Myocyte (in vitro differentiated cells): ENCODE measurements at places on chromosomes 13 and 19. TPM values are rescaled to one million over a fixed set of nuclear protein-coding genes. Genes with fewer than 3 reads are reported as not detected.
A peak's percentile ranks its signal among the peaks of the same experiment; 100 is the strongest.

The DKKL1 gene
- 0.36 and 2.4 TPM in 2 replicates for total RNA-seq

- no peak for DNase-seq
Measured at GRCh38 chr13:74904556-74904955, 577.4 kb downstream of the TBC1D4 start.

The NCLN gene
- 58.1 and 61.5 TPM in 2 replicates for total RNA-seq

The DMKN gene
- 3.0 and 9.7 TPM in 2 replicates for total RNA-seq

- DNase-seq, result no peak
Measured at GRCh38 chr13:93670866-93671265, 444.3 kb downstream of the GPC6 start.

DNA sequence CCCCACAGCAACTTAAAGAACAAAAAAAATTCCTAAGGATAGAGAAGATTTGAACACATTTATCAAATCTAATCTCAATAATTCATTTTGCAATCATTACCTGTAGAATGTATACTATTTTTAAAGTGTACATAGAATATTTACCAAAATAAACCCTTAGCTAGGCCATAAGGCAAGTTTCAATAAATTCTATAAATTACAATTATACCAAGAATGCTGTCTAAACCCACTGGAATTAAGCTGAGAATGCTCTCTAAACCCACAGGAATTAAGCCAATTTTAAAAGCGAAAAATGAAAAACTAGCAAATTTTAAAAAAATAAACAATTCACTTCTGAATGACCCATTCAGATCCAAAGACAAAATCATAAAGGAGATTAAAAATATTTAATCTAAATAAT is 540.4 kb upstream of the NBEA start:
- DNase-seq, result no peak

DNA sequence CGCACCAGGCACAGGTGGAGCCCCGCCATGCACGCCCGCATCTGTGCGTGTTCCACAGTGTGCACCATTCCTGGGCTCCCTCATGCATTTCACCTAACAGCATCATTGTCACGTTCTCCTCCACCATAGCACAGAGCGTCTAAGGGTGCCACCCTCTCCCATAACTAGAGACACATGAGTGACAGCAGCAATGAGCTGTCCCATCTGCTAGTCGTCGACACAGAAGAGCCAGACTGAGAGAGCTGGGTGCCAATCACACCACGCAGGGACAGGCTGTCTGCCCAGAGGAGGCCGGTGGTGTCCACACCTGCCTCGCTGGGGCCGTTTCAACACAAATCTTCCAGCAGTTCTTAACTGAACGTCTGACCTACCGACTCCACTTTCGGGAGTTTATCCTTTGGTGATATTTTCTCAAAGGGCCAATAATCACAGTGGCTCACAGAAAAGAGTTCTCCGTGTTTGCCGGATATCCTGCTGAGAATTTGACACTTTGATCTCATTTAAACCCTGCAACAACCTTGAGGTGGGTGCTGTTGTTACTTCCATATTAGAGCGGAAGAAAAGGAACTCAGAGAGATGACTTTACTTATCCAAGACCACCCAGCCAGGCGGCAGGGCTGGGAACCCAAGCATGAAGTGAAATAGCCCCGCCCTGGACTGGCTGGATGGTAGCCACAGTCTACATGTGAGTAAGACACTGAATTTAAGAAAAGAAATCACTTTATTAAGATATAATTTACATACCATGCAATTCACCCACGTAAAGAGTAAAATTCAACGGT is 16.2 kb downstream of the CLEC11A start:
- no peak for DNase-seq

DNA sequence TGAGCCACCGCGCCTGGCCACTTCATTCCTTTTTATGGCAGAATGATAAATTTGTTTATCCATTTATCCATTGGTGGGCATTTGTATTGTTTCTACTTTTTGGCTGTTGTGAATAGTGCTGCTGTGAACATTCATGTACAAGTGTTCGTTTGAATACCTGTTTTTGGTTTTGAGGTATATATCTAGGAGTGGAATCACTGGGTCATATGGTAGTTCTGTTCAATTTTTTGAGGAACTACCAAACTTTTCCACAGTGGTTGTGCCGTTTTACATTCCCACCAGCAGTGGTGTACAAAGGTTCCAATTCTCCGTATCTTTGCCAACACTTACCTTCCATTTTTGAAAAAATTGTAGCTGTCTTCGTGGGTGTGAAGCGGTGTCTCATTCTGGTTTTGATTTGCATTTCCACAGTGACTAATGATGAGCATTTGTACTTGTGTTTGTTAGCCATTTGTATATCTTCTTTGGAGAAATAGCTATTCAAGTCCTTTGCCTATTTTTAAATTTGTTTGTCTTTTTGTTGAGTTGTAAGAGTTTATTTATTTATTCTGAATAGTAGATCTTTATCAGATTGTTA is 55.7 kb downstream of the TM9SF2 start:
- no peak for DNase-seq

DNA sequence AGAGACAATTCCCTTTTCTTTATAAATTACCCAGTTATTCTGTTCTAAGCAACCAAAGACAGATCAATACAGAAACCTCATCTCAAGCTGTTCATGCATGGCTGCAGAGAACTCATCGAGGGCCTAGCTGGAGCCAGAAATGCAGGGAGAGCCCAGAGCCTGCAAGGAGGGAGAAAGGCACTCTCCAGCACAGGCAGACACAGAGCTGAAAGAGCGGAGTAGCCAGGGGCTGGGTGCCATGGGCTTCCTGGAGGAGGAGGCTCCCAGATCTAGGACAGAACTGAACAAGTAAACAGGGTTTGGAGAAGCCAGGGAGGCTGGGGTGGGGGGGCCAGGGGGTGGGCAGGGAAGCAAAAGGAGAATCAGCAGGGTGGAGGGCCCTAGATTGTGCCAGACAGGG is 144.2 kb upstream of the ZNF507 start:
- no peak for DNase-seq

DNA sequence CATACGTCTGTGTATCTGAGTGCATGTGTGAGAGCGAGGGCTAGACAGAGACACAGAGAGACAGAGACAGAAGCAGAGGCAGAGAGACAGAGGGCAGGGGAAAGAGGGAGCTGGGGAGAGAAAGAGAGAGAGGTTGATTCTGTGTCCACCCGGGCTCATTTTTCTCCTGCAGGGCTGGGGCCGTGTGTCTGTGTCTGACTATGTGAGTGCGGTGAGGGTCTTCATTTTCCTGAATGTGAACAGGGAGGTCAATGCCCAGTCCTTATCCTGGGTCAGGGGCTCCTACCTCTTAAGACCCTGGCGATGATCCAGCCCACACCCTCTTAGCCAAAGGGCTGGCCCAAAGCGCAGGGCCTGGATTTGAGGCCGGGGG is 17.7 kb downstream of the LRRC4B start:
- no peak for DNase-seq

GRCh38 chr13:110286833-110287819 is 19.8 kb downstream of the COL4A1 start:
- peak; percentile 73 for DNase-seq

DNA sequence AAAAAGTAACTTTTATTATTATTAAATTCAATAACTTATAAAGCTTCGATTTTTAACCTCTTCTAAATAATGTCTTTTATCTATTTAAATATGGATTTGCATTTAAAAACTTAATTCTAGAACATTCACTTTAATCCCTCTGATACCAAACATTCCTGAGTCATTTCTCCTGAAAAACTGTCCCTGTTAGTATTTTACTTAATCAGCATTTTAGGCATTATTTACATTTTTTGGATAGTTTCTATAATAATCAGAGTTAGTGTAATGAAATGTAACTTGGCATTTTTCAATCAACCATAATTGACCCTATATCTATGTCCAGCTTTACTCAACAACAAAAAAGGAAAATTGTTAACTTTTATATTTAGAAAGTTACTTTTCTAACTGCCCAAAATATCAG is 428.1 kb downstream of the PCDH17 start:
- DNase-seq, result no peak

- DNase-seq, result no peak
Measured at GRCh38 chr19:10104665-10105508, 1.3 kb upstream of the PPAN start.

The SIGLEC12 gene
- total RNA-seq, result not detected in 2 replicates

GRCh38 chr19:18168673-18169381 is 4.8 kb upstream of the IFI30 start:
- no peak for DNase-seq

The FAAP24 gene
- 2.0 and 4.1 TPM in 2 replicates for total RNA-seq

The CCNE1 gene
- 7.8 and 9.6 TPM in 2 replicates for total RNA-seq

DNA sequence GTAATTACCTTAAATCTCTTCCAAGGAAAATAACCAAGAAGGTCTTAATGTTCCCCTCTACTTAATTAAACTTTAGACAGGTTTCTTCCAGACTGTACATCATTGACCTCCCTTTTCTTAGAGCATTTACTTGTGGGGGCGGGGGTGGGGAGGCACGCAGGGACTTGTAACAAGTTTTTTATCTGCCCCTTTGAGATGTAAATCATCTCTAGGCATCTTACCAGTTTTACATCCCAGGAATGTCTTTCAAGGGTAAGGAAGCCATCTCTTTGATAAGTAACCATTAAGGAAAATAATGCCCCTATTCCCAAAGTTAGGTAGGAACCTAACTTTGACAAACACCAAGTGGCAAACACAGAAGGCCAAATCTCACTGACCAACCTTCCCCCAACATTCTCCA is 528.6 kb downstream of the SUCLA2 start:
- no peak for DNase-seq

- DNase-seq, result no peak
Measured at GRCh38 chr19:55304980-55305379, 20.2 kb downstream of the TMEM150B start.

DNA sequence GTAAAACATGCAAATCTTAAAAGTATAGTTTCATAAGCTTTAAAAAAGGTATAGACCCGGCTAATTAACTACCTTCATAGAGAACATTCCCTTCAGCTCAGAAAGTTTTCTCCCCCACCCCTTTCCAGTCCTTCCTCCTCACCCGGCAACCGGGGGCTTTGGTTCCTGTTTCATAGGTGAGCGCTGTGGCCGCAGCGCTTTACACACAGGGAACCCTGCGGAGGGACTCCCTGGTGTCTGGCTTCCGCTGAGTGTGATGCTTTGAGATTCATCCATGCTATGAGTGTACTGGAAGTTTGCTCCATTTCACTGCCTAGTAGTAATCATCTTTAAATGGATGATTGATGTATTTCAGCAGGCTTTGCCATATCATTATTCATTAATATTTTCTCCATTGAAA is 26.0 kb upstream of the PABPC3 start:
- DNase-seq, result no peak

DNA sequence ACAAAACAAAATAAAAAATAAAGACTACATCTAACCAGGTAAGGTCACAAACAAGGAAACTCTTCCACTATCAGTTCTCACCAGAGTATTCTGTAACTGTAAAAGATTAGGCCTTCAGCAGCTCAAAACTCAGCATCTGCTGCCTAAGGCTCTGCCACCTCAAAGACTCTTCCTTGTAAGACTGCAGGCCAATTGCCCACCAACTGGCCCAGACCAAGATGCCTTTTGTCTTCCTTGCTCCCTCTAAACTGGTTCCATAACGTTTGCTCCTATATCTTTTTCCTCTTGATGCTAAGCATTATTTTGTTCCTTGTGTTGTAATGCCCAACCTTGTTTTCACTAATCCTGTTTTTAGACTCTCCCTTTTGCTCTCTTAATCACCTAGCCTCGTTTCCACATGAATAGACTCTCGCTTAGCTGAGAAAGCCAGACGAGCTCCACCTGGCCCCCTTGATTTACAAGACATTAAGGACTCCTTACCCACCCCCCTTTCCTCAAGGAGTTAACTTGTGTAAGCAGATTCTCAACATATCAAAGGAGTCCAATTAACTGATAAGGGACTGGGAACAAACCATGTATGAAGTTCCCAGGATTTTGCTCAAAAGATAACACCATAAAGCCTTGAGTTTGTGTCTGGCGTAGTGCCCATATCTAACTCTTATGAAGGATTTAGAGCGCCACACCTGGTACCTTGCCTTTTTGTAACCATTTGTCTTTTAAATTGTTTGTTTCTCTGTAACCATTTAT is 1.5 kb downstream of the ZNF814 start:
- DNase-seq, result no peak

DNA sequence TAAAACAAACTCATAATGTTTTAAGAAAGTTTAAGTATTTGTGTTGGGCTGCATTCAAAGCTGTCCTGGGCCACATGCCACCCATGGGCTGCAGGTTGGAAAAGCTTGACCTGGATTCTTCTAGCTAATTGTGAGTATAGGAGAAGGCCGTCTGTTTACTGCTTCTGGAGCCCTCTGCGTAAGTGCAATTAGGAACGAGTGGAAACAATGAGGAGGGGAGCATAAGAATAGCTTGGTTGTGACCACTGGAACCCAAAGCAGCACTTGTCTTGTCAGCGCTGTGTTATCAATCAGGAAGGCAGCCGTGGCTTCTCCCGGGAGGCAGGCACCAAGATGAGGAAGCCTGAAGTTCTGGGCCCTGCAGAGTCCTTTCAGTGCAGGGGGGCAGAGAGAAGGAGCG is 110.4 kb upstream of the MBNL2 start:
- DNase-seq, result no peak

GRCh38 chr13:41842036-41842620 is 118.8 kb downstream of the VWA8 start:
- no peak for DNase-seq

DNA sequence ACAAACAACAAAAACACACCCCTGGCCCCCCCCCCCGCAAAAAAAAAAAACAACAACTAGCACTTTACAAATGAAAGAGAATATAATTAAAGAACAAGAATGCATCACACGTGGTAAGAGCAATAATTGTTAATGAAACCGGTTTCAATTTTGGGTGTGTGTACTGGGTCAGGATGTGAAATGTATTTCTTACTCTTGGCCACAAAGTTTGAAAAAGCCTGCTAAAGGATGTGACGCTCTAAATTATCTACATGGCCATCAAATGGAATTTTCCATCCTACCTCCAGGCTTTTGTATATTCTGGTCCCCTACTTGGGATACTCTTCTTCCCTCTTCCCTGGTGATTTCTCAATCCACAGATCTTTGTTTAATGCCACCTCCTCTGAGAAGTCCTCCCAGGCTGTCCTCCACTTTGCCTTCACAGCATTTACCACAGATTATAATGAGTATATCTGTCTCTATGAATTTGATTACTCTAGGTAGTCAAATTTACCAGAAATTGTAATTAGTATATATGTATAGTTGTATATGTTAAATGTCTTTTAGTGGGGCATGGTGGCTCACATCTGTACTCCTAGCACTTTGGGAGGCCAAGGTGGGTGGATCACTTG is 2.1 kb downstream of the SARS2 start:
- DNase-seq, result no peak

The SYDE1 gene
- 40.4 and 53.4 TPM in 2 replicates for total RNA-seq

The ETV2 gene
- not detected in 2 replicates for total RNA-seq

DNA sequence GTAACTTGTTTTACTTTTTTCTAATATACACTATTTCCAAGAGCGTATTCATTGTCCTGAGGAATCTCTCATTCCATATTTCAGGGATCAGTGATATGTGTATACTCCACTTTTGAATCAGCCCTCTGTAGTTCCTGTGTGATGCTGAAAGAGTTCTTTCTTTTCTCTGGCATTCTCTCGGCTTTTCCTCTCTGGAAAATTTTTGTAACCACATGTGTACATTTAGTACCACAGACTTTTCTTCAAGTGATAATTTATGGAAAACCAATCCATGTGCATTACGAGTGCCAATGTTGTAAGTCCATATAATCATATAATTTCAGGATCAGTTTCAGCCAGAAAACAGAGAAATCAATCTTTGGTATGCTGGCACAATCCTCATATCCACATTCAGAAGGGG is 102.2 kb upstream of the MBNL2 start:
- no peak for DNase-seq

The ANGPTL8 gene
- not detected in 2 replicates for total RNA-seq

- no peak for DNase-seq
Measured at GRCh38 chr19:40150170-40150569, 41.1 kb upstream of the MAP3K10 start.
